ENCODE measurements at places on chromosomes 5 and 9.

DNA sequence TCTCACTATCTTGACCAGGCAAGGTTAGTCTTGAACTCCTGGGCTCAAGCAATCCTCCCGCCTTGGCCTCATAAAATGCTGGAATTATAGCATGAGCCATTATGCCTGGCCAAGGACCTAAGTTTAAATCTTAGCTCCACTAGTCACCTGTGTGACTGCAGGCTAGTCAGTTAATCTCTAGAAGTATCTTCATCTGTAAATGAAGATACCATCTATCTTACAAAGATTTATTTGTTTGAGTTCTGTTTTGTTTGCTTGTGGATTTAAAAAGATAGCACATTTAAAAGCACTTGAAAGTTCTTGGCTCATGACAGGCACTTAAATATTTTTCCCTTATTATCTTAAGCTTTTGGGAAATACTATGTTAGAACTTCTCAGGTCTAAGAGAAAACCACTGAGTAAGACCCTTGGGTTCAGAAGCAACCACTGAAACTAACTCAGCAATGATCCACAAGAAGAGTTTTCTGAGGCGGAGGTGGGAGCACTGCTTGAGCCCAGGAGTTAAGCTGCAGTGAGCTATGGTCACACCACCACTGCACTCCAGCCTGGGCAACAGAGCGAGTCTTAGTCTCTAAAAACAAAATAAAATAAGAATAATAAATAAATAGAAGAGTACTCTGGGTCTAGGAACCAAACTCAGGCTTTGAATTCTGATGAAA is 19.1 kb downstream of the TMEM245 start:
- no peak for DNase-seq

GRCh38 chr9:21854119-21854518 is 51.7 kb downstream of the MTAP start:
- no peak for DNase-seq

DNA sequence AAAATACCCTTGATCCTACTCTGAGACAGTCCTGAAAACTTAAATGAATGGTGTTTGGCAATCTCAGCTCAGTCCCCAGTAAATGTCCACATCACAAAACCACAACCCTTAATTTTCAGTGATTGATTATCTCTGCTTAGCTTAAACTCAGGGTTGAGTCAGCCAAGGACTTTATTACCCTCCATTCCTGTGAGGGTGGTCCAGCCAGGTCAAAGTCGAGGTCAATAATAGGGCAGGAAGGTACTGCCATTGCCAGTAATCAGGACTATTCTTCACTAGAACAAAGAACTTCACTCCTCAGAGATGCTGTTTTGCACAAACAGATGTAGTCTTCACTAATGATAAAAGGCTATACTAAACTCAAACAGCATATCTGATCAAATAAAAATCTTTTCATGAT is 499.4 kb downstream of the ISL1 start:
- peak; percentile 1 for DNase-seq

GRCh38 chr5:75239681-75240080 is 3.0 kb upstream of the ANKRD31 start:
- DNase-seq, result no peak

DNA sequence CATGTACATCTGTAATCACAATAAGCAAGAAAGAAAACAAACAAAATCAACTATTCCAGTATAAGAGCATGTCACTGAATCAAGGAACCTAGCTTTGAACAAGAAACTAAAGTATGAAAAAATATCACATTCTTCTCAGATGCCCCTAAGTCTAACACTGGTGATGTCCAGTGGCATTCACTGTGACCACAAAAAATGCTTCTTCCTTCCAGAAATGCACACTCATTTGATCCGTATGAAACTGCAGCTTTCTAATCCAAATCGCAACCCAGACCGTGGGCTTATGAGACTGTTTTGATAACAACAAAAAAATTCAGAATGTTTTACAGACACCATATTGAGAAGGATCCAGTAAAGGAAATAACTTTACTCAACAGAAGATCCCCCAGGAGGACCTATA is 320.1 kb upstream of the TARS1 start:
- no peak for DNase-seq

DNA sequence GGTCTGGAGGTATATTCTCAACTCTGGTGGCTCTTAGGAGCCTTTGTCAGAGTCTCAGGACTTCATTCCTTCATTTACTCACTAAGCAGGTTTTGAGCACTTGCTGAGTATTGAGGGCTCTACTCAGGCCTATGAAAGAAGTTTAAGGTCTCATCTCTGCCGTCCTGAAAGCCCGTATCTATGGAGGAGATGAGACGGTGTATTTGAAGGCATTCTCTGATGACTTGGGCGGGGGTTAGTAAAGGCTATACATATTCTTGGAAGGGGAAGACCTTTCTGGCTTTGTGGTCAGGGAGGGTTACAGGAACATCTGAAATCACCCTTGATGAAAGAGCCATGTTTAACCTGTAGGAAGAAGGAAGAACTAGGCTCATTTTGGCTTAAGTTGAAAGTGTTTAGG is 21.9 kb downstream of the RASGRF2 start:
- no peak for DNase-seq

GRCh38 chr5:5381310-5381913 is 41.1 kb upstream of the ICE1 start:
- DNase-seq, result no peak

DNA sequence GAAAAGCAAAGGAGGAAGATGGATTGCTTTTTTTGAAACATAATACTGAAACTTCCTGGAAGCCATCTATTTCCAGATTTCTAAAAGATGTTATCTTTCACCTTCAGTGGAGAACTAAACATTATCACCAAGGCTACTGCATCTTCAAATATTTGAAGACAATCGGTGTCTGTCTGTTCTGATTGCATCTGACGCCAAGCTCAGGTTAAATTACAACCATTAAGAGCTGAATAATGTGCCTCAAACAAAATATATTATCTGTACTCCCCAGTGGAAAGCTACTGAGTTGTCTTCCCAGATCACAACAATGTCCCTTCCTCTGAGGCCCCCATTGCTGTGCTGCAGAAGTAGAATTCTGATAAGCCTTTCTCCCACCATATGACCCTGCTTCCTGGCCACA is 342.3 kb downstream of the PLK2 start:
- no peak for DNase-seq

GRCh38 chr9:8486095-8486494 is 686.5 kb upstream of the DMAC1 start:
- peak; percentile 3 for DNase-seq
